ENCODE measurements at places on chromosomes 7 and 10. TPM values are rescaled to one million over a fixed set of nuclear protein-coding genes. Genes with fewer than 3 reads are reported as not detected.

- no peak for DNase-seq
Measured at GRCh38 chr10:77763453-77764430, 126.1 kb upstream of the KCNMA1 start.

- no peak for DNase-seq
Measured at GRCh38 chr7:22793593-22794462, 28.8 kb downstream of the TOMM7 start.

- no peak for DNase-seq
Measured at GRCh38 chr7:80740778-80741545, 102.5 kb downstream of the CD36 start.

DNA sequence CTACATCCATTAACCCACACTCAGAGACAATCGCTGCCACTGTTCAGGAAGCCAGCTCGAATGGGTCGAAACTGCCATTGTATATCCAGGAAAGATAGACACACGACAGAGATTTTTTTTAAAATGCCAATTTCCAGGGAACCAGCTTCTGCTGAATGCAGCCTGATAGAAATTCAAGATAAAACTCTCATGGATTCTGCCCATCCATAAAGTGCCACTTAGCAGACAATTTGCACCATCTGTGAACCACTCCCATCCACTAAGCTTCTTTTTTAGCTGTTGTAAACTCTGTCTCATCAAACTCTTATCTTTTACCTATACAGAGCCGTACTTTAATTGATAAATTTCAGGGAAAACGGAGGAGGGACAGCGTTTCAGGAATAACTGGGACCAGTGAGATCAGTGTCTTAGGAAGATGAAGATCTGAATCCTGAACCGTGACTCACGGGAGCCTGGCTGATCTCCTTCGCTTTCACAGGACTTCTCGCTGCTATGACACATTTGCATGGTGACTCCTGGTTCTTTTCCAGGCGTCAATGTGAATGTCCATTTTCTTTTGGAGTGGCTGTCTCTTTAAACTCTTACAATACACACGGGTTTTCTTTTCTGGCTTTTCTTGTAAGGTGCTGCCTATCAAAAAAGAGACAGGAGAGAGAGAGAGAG is 103.4 kb downstream of the FAM204A start:
- no peak for DNase-seq

- DNase-seq = no peak
Measured at GRCh38 chr7:111085356-111085755, 5.6 kb upstream of the LRRN3 start.

DNA sequence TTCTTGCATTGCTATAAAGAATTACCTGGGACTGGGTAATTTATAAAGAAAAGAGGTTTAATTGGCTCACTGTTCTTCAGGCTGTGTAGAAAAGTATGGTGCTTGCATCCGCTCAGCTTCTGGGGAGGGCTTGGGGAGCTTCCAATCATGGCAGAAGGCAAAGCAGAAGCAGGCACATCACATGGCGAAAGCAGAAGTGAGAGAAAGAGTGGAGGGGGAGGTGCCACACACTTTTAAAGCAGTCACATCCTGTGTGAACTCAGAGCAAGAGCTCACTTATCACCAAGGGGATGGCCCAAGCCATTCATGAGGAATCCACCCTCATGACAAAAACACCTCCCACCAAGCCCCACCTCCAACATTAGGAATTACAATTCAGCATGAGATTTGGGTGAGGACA is 303.5 kb downstream of the OTUD1 start:
- DNase-seq = no peak

- DNase-seq = peak; percentile 48
Measured at GRCh38 chr10:93991596-93992284, 2.0 kb upstream of the PLCE1 start.

DNA sequence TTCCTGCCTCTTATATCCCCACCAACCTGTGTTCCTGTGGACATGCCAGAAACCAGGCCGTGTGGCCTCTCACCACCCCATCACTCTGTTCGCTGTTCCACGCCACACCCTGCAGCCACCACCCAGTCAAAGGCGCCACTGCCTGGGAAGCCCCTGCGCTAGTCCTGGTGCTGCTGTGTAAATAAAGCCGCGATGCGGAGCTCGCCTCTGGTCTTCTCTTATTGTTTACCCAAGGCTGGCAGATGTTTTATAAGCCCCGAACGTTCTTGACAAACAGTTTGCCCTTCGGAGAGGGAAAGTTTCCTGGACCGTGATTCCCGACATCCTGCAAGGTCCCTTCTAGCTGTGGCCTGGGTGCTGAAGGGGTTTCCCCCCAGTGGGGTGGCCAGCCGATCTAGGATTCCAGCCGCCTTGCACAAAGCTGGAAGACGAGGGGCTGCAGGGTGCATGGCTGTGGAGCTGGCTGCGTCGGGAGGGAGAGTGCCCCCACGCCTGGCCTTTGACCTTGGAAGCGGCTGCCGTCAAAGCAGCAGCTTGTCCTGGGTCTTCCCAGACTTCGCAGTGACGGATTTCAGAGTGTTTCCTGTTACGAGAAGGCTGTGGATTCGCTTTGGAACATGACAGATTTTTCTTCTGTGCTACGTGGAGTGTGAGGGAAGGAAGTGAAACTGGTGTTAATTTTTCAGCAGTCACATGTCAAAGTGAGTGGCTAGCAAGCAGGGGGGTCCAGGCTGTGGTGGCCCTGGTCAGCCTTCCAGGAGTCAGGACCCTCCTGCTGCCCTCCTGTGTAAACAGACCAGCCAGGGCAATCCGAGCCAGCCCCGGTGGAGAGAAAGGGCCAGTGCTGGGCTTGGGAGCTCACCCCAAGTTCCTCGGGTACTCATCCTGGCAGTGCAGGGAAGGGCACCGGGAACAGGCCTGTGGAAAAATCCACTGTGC is 61.6 kb downstream of the LHPP start:
- no peak for DNase-seq

GRCh38 chr7:129559564-129559963 is 52.0 kb upstream of the NRF1 start:
- DNase-seq = no peak

- no peak for DNase-seq
Measured at GRCh38 chr7:13745530-13745929, 243.9 kb downstream of the ETV1 start.

- DNase-seq = peak; percentile 67
Measured at GRCh38 chr10:14601872-14602725, 172.6 kb downstream of the FAM107B start.

GRCh38 chr10:83965473-83965872 is 173.8 kb upstream of the GHITM start:
- DNase-seq = no peak

DNA sequence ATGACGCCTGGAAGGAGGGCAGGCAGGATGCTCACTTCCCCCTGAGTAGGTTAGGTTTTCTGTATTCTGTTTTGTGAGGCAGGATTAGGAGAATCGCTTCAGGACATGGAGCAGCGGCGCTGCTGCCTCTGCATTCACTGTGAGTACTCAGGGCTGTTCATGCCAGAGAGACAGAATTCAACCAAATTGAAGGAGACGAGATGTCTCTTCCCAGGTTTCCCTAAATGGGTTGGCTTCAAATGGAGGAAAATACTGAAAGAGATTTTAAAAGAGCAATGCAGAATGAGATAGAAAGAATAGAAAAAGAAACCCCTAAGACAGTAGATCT is 21.9 kb upstream of the CNPY1 start:
- no peak for DNase-seq

DNA sequence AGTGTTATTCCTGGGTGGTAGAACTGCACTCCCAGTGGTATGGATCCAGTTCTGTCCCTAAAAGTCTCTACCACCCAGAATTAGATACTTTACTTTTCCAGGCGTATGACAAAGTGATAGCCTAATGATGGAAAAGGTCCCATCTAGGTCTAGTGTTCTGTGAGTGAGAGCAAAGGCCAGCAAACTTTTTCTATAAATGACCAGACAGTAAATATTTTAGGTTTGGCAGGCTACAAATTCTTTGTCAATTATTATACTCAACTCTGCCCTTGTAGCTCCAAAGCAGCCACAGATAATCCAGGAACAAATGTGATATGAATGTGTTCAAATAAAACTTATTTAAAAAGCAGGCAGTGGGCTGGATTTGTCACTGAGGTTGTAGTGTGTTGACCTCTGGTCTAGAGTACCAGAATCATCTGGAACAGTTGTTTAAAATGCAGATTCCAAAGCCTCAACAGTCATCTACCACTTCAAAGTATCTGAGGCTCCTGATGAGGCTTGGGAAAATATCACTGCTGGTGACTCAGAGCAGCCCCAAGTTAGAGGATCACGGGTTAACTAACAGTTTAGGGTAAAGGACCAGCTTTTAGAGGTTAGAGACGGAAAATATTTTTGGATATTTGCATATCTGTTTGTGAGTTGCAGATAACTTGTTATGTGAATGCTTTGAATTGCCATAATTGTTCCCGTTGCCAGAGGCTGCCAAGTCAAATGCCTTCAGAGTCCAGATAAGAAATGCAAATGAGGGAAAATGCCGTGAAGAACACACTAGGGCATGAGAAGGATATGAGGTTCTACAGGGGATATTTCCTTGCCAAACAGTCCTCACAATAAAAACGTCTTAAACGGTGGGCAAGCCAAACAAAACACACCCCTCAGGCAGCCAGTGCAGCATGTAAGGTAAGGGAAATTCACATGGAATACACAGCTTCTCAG is 19.4 kb downstream of the NRAP start:
- DNase-seq = no peak

DNA sequence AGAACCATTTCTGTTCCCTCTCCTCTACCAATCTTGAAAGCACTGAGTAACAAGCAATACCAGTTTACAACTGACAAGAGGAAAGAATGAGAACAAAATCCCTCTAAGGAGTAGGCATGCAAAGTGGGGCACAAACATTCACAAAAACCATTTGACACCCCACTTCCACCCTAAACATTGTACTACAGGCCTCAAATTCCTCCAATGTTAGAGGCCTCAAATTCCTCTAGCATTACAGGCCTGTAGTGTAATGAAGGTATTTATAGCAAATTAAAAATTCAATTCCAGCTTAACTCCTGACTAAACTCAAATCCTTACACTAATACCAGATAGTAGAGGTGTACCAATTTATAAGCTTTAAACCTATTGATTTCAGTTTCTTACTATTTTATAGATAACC is 85.4 kb downstream of the SIRT1 start:
- no peak for DNase-seq

DNA sequence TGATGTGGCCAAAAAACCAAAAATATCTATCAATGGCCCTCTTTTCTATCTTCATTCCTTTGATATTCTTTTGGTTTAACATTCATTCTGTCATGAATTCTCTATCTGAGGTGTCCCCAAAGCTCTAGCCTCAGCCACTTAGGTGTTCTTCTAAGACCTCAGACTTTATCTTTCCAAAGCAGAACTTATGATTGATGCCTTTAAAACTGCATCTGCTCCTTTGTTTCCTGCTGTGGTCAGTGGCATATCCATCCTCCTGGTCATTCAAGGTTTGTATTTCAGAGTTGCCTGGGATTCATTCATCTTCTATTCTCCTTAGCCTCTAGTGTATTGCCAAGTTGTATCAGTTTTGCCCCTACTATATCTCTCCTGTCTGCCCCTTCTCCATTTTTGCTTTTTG is 30.6 kb downstream of the FHIP2A start:
- no peak for DNase-seq

- DNase-seq = peak; percentile 49
Measured at GRCh38 chr10:68598978-68599770, 39.0 kb downstream of the TET1 start.

GRCh38 chr7:148921189-148921588 is 37.1 kb upstream of the EZH2 start:
- DNase-seq = no peak

Gene GPER1
- 4.7 TPM for total RNA-seq

Gene LRRC18
- total RNA-seq = 0.20 TPM

Gene SKIDA1
- total RNA-seq = 1.2 TPM

Gene ADAM8
- 12.7 TPM for total RNA-seq

Gene GRID1
- total RNA-seq = 6.3 TPM

Gene SLC39A12
- not detected for total RNA-seq

Gene PRDX3
- total RNA-seq = 126 TPM
